ENCODE measurements at places on chromosomes 6 and 20. TPM values are rescaled to one million over a fixed set of nuclear protein-coding genes. Genes with fewer than 3 reads are reported as not detected.

MEP1A gene
- 498 TPM for total RNA-seq

DNA sequence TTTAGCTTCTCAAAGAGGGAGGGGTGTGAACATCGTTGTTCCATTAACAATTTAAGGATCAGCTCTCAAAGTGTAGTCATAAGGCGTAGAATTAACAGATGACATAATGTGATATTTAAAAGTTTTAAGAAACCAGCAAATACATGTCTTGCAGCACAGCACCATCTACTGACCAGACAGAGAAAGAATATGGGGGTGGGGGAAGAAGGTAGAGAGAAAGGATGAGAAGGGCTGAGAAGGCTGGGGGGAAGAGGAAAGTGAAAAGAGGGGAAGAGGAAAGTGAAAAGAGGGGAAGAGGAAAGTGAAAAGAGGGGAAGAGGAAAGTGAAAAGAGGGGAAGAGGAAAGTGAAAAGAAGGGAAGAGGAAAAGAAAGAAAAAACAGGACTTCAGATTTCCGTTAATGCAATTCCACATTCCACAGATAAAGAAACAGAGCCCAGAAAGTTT lies 80.9 kb downstream of the HAO1 start:
- DNase-seq, result peak; percentile 3

DNA sequence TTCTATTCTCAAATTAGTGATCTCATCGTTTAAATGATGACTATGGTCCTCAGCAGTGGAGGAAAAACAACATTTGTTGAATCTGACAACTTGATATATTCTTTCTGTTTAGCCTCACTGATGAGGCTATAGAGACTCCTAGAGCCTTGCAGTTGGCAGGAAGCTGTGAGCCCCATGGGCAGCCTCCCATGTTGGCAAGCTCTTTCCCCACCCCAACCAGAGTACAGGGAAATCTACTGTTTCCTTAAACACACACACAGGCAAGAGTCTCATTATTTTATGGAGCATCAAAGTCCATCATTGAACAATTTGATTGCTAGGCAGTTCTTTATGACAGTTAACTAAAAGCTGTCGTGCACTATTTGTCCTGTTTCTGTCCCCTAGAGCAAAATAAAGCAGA lies 498.2 kb upstream of the CITED2 start:
- peak; percentile 74 for DNase-seq

ZNF341 gene
- 5.6 TPM for total RNA-seq

DUSP15 gene
- 0.58 TPM for total RNA-seq

BTNL2 gene
- not detected for total RNA-seq

GRCh38 chr6:14294270-14294951 lies 176.8 kb downstream of the CD83 start:
- DNase-seq, result no peak

SAYSD1 gene
- total RNA-seq, result 14.7 TPM

Data from mucosa of descending colon (tissue), 3 donors.